ENCODE measurements at places on chromosomes 2 and 18. TPM values are rescaled to one million over a fixed set of nuclear protein-coding genes. Genes with fewer than 3 reads are reported as not detected.

- DNase-seq: no peak
Observed at GRCh38 chr2:100959225-100959880, 42.7 kb upstream of the RPL31 start.

Gene RESP18
- total RNA-seq: not detected

Gene SIGLEC15
- total RNA-seq: 0.16 TPM

DNA sequence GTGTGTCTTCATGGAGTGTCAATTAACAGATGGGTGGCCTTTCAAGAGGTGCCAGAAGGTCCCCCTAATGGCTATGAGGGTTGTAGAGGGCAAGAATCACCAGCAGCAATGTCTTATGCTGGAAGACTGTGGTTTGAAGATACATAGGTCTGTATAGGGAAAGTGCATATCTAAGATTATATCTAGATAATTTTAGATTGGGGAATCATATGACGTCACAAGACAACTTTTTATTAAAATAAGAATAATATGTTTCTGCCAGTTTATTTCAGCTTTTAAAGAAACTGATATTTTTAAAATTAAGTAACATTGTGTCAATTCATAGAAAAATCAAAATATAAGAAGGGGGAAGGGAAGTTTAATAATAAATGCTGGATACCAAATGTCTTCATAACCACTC, 162.3 kb downstream of the TTN start:
- no peak for DNase-seq

GRCh38 chr18:68740966-68741365, 26.1 kb upstream of the TMX3 start:
- no peak for DNase-seq

- DNase-seq: no peak
Observed at GRCh38 chr18:34222307-34223163, 2.2 kb downstream of the NOL4 start.

Gene NDC80
- total RNA-seq: 0.96 TPM

GRCh38 chr18:32930695-32931301, 158.0 kb upstream of the KLHL14 start:
- no peak for DNase-seq

GRCh38 chr18:26468931-26469340, 79.4 kb downstream of the KCTD1 start:
- no peak for DNase-seq

- DNase-seq: no peak
Observed at GRCh38 chr18:62371436-62371835, 46.3 kb downstream of the TNFRSF11A start.

Gene SP140
- 1.1 TPM for total RNA-seq

Gene NRP2
- total RNA-seq: 18.4 TPM

- no peak for DNase-seq
Observed at GRCh38 chr18:6719098-6719846, 10.2 kb upstream of the ARHGAP28 start.

GRCh38 chr2:173669271-173669853, 295.8 kb downstream of the SP3 start:
- DNase-seq: no peak
